ENCODE measurements at places on chromosomes 7 and 10.

DNA sequence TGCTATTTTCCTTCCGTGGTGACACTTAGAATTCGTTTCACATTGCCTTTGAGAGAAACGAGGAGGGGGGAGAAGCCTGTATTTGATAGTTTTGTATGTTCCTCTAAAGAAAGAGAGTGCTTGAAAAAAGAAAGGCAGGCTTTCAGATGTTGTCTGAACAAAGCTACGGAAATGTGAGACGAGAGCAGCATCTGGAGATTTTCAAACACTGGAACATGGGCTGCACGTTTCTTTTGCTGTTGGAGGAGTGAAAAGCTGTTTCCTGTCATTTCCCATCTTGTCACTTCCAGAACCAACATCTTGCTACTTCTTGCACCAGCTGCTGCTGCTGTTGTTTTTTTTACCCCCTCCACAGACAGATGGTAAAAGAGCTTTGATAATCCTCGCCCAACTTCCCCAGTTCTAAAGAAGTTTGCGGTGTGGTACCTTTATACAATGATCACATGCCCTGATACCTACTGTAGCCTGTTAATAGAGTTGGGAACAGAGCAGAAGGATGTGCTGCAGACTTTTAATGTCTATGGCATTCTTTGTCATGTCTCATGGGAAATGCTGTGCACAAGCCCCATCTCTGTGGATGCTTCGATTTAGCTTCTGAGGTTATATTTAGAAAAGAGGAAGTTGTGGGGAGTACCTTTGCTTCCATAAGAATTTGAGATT, 408.1 kb downstream of the AUTS2 start:
- DNase-seq = no peak

DNA sequence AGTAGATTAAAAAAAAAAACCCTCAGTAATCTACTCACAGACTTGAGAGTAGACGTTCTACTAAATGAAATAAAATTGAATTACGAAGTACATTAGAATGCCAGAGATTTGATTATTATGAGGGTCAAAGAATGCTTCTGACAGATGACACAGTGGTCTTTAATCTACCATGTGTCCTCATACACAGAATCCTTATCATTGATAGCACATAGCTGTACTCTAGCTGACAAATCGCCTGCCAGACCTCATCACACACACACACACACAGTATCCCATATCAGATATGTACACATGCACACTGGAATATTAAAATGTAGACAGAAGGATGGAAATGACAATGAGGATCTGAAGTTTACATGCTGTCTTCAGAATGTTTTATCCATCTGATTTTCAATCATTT, 104.6 kb downstream of the SORCS1 start:
- no peak for DNase-seq

GRCh38 chr10:68628576-68629127, 68.5 kb downstream of the TET1 start:
- no peak for DNase-seq

DNA sequence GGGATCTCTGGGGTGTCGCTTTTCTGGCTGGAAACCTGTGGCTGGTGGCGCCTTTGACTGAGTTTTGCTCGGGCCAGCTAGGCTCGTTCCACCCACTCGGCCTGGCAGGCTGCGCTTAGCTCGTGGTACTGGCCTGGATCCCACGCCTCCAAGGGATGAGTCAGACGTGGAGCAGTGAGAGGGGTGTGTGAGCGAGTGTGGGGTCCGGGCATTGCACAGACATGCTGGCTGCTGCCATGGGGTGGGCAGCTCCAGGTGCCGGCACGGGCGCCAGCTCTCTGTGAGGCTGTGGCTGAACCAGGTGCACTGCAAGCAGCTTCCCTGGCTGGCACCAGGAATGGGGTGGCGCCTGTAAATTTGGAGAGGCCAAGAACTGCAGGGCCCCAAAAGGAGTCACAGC, 63.1 kb upstream of the CACNA2D1 start:
- no peak for DNase-seq

GRCh38 chr7:21544715-21545114, 1.9 kb downstream of the DNAH11 start:
- no peak for DNase-seq

- DNase-seq = no peak
These were observed 85.3 kb upstream of the RPA3 start for GRCh38 chr7:7803715-7804178.

DNA sequence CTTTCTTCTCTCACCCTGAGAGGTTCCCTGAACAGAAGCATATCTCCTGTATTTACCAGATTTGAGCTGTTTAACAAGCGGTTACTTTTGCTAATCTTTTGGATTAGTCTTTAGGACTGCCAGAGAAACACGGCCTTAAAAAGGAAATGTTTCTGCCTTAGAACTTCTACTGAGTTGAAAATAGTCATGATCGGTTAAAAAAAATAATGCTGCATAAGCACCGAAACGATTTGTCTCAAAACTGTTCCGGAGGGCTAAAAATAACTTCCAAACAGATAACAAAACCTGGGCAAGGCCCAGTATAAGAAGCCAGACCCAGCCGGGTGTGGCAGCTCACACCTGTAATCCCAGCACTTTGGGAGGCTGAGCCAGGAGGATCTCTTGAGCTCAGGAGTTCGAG, 43.3 kb upstream of the CYTH3 start:
- DNase-seq = no peak

- no peak for DNase-seq
These were observed 26.0 kb upstream of the GJD4 start for GRCh38 chr10:35579116-35579515.

GRCh38 chr10:4337563-4337962, 488.4 kb upstream of the AKR1E2 start:
- DNase-seq = no peak

- DNase-seq = no peak
These were observed 7.8 kb upstream of the SEC61A2 start for GRCh38 chr10:12121673-12122072.

DNA sequence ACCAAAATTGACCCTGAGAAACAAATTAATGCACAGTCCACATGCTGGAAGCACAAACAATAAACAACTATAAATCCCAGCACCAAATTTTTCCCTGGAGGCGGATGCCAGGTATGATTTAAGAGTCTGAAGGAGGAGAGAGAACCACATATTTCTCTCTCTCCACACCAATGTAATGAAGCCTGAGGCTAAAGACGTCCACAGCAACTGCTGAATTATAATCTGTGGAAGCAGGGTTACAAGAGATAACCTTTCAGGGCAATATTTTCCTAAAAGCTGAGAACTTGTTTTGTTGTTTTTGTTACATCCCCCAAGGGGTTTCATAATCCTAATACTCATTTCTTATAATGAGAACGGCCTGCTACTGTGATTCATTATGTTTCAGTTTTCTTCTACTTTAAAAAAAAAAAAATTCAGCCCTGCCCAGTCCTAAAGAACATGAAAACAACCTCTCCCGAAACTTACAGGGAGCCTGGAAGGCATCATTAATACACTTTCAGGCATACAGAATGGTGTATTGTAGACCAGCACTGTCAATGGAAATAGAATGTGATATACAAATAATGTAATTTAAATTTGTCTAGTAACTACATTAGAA, 48.5 kb upstream of the ABLIM1 start:
- DNase-seq = no peak

GRCh38 chr7:27324246-27324645, 81.6 kb downstream of the EVX1 start:
- DNase-seq = no peak

- no peak for DNase-seq
These were observed 60.2 kb downstream of the WIPF3 start for GRCh38 chr7:29866490-29866930.

GRCh38 chr7:92808635-92809034, 27.7 kb downstream of the CDK6 start:
- DNase-seq = no peak

GRCh38 chr10:78550090-78550489, 516.4 kb downstream of the RPS24 start:
- DNase-seq = no peak

DNA sequence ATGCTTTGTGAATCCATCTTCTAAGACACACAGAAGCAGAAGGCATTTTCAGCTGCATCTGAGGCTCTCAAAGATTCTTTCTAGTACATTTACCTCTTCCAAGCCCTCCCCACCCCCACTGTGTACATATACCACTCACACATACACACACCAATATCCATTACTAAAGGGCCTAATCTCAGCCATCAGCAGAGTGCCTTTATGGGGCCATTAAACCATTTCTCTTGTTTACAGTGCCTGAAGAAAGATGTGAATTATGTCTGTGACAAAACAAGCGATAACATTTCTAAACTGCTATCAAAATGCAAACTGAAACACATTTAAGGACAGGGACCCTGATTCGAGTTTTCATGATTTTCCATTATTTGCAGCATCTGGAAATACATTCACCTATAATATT, 40.0 kb downstream of the ETV1 start:
- DNase-seq = no peak

DNA sequence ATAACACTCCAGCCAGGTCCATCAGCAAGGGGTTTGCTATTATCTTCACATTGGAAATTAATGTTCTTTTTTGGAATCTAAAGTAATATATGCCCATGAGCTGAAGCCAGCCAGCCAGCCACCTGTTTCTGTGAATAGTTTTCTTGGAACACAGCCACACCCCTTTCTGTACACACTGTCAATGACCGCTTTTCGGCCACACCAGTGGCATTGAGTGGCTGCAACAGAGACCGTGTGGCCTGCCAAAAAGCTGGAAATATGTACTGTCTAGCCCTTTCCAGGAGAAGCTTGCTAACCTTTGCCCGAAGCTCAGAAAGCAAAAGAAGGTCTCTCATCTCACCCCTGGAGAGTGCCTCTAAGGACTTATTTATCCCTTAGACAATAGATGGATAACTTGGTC, 98.5 kb upstream of the NPS start:
- DNase-seq = no peak

GRCh38 chr10:15122477-15123030, 25.4 kb downstream of the RPP38 start:
- DNase-seq = no peak

- no peak for DNase-seq
These were observed 20.1 kb downstream of the P4HA1 start for GRCh38 chr10:73076360-73077183.

DNA sequence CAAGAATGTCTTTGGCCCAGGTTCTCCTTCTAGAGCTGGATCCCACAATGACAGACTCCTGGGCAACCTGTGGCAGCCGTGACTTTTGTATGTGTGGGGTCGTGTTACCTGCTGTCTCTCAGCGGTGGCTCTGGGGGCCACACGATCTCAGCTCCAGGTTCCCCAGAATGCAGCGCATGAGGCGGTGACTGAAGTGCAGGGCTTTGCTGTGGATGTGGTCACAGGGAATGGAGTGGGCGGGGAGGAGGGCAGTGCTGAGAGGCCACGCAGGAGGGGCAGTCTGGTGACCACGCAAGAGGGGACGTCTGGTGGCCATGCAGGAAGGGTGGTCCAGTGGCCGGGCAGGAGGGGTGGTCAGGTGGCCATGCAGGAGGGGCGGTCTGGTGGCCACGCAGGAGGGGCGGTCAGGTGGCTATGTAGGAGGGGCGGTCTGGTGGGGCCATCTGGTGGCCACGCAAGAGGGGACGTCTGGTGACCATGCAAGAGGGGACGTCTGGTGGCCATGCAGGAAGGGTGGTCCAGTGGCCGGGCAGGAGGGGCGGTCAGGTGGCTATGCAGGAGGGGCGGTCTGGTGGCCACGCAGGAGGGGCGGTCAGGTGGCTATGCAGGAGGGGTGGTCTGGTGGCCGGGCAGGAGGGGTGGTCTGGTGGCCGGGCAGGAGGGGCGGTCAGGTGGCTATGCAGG, 112.7 kb downstream of the ACTR3B start:
- DNase-seq = no peak

- DNase-seq = no peak
These were observed 30.4 kb upstream of the DDC start for GRCh38 chr7:50595491-50596102.

DNA sequence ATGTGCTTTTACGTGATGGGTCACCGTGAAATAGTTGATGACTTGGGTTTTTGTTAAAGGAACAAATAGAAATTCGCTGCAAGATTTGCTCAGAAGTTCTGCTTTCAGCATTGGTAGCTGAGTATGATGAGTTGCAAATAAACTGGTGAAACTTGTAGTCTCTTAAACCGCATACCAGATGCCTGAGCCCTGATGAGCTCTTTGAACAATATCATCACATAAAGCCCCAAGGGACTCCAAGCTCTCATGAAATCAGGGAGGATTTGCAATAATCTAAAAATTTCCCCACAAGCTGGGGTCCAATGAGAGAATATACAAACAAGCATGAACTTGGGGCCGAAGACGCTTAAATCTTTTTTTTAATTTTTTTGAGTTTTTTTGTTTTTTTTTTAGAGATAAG, 312.4 kb downstream of the CALN1 start:
- DNase-seq = no peak

- DNase-seq = no peak
These were observed 316.0 kb upstream of the SEMA3C start for GRCh38 chr7:81234896-81235295.

DNA sequence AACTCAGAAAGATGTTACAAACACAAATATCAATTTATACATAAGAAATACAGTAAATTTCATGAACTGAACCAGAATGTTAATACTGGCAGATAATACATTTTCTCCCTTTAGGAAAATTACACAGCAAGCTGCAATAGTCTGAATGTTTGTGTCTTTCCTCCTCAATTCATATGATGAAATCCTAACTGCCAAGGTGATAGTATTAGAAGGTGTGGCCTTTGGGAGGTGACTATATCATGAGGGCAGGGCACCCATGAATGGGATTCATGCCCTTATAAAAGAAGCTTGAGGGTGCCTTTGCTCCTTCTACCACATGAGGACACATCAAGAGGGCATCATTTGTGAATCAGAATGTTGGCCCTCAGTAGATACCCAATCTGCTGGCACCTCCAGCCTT, 64.3 kb upstream of the GPR22 start:
- no peak for DNase-seq

DNA sequence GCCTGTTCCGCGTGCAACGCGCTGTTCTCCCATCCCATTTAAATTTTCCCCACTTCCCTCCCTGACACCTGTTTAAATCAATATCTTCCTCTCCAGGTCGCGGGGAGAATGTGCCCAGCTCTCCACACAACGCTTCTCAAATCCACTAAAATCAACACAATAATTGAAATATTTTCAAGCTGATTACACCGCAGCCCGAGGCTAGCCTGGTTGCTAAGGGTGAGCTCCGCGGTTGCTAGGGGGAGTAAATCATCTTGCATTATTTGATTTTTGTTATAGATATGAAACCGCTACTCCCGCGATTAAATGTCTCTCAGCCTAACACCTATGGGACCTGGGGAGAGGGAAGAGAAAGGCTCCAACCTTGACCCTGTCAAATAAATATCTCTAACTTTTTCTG, 36.2 kb downstream of the UNCX start:
- no peak for DNase-seq

Data from stimulated activated CD8-positive, alpha-beta memory T cell treated with anti-CD3 and anti-CD28 coated beads, Interleukin-7, amount 100 ng/mL, for 1 hour (primary cell).